ENCODE measurements at places on chromosomes 3 and 15.

- DNase-seq: no peak
These were observed 17.1 kb upstream of the SLC24A5 start for GRCh38 chr15:48103647-48104046.

GRCh38 chr3:37582086-37582485, 279.6 kb upstream of the CTDSPL start:
- no peak for DNase-seq

DNA sequence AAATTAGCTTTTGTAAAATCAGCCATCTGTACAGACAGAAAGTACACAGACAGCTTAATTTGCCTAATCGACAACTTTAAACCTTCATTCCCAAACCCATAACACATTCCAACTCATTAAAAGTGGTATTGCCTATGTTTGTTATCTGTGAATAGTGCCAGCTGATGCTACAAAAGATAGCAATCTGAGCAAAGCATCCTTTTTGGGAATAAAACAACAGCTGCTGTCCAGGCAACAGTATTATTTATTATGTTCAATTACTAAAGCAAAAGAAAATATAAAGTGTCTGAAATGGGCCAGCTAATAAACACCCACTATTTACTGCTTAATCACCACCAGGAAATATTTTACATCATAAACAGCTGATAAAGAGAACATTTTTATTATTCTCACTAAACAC, 134.8 kb upstream of the ABI3BP start:
- no peak for DNase-seq

DNA sequence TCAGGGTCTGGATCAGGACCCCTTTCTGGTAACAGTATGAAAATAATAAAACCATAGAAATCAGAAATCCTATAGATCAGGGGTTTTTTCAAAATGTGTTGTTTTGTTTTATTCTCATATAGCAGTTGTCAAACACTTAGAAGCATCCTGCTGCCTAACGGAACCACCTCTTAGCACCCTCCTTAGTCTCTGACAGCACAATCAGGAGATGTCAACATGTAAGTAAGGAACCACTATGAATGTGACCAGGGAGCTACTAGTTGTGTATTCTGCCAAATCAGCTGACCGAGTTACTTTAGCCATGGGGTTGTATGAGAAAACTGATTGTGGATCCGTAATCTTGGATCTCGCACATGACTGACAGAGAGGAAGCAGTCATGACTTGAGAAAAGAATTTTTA, 22.2 kb downstream of the CCDC39 start:
- no peak for DNase-seq

GRCh38 chr3:185733980-185734724, 90.7 kb downstream of the IGF2BP2 start:
- DNase-seq: no peak

- no peak for DNase-seq
These were observed 34.3 kb downstream of the HMG20A start for GRCh38 chr15:77454951-77455350.

GRCh38 chr3:20930034-20930433, 744.0 kb upstream of the SGO1 start:
- DNase-seq: no peak

DNA sequence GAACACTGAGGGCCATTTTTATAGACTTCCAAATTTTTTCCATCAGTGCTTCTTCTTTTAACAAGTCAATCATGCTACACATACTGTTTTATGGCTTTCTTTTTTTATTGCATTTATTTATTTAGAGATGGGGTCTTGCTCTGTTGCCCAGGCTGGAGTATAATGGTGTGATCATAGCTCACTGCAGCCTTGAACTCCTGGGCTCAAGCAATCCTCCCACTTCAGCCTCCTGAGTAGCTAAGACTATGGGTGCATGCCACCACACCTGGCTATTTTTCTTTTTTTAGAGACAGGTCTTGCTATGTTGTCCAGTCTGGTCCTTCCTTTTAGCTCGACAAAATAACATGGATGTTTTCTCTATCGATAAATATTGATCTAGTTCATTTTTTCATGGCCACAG, 425.8 kb upstream of the WNT5A start:
- DNase-seq: no peak

DNA sequence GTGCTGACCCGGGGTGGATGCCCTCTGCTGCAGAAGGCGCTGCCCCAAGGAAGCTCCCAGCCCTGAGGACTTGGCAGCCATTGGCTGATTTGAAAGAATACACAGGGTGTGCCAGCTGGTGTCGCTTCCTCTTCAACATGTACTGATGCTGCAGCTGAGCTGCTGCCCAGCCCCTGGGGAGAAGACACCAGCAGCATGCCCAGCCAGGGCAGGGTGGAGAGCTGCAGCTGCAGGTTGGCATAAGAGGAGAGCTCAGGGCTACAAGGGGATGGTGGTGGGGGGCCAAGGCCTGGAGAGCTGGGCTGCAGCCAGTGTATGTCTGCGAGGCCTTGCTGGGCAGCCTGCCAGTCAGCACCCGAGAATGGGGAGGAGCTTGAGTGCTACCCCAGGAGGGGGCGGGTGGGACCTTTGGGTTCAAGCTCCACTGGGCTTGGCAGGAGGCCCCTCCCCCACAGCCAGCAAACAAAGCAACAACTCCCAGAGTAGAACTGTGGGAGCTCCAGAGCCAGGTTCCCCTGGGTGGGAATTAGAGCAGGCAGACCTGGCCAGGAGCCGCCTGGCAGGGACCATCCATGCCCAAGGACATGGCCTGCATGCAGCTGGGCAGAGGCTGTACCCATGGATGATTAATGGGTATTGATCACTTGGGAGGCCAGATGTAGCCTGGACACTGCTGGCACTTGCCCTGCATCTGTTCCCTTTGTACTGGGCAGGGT, 9.2 kb upstream of the SEMA4B start:
- DNase-seq: peak; percentile 81

GRCh38 chr3:26369133-26369532, 253.4 kb upstream of the LRRC3B start:
- DNase-seq: no peak

GRCh38 chr3:16502347-16502908, 11.1 kb downstream of the RFTN1 start:
- DNase-seq: no peak

- DNase-seq: no peak
These were observed 421 bp downstream of the BMF start for GRCh38 chr15:40108061-40108854.

DNA sequence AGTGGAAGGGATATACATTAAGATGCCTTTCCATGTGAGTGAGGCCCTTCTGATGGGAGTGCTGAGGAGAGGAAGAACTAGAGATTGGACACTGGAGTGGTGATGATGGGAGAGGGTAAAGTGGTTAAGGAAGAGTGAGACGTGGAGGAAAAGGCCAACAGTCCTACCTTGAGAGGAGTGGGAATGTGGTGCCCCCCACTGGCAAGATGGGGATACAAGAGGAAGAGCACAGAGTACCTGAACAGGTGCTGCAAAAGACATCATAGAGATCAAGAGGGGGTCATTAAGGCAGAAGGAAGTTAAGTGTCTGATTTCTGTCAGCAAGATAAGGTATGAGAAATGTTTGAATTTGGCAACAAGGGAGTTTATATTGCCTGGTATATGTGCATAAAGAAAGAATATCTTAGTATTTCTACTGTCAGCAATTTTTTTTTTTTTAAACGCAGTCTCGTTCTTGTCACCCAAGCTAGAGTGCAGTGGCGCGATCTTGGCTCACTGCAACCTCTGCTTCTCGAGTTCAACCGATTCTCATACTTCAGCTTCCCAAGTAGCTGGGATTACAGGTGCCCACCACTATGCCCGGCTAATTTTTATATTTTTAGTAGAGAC, 34.0 kb downstream of the ARIH2 start:
- DNase-seq: no peak

DNA sequence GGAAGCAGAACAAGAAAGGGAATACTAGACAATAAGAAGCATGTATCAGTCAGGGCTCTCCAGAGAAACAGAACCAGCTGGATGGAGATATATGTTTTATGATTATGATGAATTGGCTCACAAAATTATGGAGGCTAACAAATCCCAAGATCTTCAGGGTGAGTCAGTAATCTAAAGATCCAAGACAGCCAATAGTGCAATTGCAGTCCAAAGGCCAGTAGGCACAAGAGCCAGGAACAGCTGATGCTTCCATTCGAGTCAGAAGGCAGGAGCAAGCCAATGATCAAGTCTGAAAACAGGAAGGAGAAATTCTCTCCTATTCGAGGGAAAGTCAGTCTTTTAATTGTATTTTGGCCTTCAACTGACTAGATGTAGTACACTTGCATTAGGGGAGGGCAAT, 164.9 kb upstream of the ST8SIA2 start:
- DNase-seq: no peak

DNA sequence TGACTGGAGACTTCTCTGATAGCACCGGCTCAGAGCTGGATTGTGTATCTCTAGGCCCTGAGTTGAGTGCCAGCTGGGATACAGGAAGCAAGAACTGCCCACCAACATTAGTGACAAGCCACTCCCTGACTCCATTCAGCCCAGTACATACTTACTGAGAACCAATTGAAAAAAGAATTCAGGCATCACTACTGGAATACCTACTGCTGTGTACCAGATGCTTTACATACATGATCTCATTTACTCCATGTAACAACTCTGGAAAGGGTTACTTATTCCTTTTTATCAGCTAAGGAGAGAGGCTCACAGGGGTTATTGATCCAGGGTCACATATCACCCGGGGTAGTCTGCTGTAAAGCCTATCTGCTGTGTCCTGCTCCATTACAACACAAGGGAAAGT, 1.3 kb upstream of the SYN2 start:
- no peak for DNase-seq

DNA sequence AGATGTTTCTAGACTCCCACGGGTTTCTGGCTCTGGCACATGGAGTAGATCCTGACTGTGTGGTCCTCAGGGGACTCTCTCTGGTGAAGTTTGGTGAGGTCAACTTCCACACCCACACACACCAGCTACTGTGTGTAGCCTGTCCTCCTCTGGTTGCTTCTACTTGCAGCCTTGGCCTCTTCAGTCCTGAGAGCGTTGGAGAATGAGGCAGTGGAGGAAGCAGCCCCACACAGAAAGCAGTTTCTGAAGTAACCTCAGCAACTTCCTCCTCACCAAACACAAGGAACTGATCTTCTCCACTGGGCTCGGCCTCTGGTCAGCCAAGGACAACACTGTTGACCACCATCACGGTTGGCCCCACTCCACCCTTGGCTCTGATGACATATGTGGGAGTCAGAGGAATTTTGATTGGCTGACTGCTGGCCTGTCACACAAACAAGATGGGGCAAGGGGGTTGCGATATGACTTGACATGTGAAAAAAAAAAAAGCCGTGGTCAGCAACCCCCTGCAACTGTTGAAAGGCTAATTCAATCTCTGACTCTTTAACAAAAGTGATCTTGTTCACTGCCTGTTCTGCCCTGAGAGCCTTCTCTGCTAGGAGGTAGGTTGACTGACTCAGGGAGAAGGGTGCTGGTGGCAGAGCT, 19.6 kb downstream of the CD86 start:
- no peak for DNase-seq

DNA sequence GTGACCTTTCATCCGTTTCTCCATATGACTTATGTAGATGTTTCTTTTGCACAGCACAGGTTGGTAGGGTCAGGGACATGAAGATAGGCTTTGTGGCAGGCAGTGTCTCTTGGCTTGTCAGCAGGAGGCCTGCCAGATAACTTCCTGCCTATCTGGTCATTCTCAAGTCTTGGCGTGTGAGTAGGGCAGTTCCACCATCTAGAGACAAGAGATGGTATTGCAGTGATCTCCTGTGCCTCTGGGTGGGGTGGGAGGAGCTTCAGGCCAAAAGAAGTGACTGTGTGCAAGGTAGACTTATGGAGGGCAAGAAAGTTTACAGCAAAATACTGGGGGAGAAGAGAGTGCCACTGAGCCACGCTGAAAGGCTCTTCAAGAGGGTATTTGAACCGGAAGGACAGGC, 11.0 kb downstream of the TEX264 start:
- no peak for DNase-seq

DNA sequence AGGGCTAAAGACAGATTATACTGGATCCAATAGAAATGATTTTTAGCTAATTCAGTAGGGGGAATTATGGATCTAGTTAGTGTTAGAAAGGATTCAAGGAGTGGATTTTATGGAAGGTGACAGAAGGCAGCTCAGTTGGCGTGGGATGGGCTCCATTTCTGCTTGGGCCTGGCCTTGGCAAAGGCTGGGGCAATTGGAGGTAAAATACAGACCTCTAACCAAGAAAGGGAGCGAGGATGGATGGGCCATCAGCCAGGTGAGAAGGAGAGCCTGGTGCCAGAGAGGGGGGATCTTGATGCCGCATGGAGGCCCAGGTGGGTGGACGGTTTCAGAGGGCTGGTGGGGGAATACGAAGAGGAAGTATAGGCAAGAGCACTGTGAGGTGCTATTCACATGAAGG, 40.7 kb upstream of the TRA2B start:
- DNase-seq: no peak

- no peak for DNase-seq
These were observed 593.9 kb downstream of the PYDC2 start for GRCh38 chr3:192054881-192055280.

DNA sequence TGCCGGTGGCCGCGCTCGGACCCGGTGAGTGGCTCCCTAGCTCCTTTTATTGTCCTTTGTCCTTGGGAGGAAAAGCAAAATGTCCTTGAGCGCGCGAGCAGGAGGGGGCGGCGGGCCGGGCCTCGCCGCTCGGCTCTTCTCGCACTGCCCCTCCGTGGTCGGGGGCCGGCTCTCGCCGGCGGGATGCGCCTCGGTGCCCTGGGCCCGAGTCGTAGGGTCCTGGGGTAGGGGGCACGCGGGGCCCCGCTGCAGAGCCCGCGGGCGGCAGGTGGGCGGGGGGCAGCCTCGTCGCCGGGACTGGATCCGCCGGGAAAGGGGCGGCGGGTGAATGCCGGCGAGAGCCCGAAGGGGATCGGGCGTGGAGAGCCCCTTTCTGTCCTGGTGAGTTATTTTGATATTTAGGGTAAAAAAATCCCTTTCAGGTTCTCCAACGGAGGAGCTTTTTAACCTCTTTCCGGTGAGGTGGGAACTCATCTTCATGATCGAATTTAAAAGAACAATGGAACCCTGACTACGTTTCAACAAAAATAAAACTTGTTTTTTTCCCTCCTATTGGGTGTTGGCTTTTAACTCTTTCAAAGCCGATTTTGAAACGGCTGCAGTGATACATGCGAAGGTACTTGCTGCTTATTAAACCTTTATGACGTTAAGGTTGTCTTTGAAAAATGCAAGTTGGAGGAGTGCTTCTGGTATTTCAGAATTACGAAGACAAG, 16.8 kb upstream of the CHD2 start:
- peak; percentile 74 for DNase-seq

- DNase-seq: no peak
These were observed 86.0 kb downstream of the ZNF385D start for GRCh38 chr3:21664996-21665395.

- peak; percentile 89 for DNase-seq
These were observed at the start of gene NME9 for GRCh38 chr3:138329127-138329983. NME9 (minus strand) TSS chr3:138329851; CDS start chr3:138329335, 516 bp downstream.

GRCh38 chr15:81275711-81276392, 48.1 kb downstream of the STARD5 start:
- no peak for DNase-seq

- no peak for DNase-seq
These were observed 298.4 kb downstream of the FOXP1 start for GRCh38 chr3:71285086-71285485.
